Stimulated activated CD8-positive, alpha-beta memory T cell treated with anti-CD3 and anti-CD28 coated beads, Interleukin-4, amount 100 ng/mL, for 1 hour (primary cell): ENCODE measurements at places on chromosomes 1 and 21.

DNA sequence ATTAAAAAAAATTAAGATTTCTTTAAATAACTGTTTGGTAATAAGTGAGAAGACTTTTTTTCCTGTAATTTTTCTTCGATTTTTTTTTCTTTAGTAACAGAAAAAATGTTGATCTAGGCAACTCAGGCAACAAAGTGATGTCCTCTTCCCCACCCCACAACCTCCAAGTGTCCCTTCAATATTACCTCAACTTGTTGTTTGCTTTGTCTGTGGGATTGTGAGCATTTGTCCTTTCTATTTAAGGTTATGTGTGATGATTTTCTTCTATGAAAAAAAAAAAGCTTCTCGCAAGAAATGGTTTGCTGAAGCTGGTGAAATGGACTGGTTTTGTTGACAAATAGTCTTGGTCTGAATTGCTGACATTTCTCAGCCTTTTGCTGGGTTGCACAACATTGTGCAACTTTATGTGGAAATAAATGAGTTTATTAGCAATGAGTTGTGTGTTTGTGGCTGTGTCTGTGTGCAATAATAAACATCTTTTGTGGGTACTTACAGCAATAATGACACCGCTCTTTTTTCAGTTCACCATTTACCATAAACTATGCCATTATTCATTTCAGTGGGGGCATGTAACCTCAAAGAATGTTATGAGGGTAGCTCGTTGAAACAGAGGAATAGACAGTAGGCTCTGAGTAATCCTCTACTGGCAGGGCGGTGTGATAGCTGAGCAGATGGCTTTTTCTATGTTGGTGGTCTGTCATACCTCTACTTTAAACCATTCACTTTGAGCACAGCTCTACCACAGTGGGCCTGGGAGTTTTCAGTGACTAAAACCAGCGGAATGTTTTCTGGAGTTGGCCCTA is 218.4 kb downstream of the HLX start:
- no peak for DNase-seq

GRCh38 chr1:110787328-110788071 is 85.4 kb upstream of the CD53 start:
- DNase-seq: no peak

GRCh38 chr1:67332653-67333529 is 25.2 kb downstream of the IL12RB2 start:
- no peak for DNase-seq

DNA sequence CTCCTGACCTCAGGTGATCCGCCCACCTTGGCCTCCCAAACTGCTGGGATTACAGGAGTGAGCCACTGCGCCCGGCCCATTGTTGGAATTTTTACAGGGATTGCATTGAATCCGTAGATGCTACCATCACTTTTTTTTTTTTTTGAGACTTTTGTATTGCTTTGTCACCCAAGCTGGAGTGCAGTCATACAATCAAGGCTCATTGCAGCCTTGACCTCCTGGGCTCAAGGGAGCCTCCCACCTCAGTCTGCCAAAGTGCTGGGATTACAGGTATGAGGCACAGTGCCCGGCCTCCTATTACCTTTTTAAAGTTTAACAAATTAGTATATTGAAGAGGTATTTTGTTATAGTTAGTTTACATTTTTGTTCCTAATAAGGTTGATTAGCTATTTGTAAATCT is 62.2 kb upstream of the SLC45A1 start:
- DNase-seq: no peak

DNA sequence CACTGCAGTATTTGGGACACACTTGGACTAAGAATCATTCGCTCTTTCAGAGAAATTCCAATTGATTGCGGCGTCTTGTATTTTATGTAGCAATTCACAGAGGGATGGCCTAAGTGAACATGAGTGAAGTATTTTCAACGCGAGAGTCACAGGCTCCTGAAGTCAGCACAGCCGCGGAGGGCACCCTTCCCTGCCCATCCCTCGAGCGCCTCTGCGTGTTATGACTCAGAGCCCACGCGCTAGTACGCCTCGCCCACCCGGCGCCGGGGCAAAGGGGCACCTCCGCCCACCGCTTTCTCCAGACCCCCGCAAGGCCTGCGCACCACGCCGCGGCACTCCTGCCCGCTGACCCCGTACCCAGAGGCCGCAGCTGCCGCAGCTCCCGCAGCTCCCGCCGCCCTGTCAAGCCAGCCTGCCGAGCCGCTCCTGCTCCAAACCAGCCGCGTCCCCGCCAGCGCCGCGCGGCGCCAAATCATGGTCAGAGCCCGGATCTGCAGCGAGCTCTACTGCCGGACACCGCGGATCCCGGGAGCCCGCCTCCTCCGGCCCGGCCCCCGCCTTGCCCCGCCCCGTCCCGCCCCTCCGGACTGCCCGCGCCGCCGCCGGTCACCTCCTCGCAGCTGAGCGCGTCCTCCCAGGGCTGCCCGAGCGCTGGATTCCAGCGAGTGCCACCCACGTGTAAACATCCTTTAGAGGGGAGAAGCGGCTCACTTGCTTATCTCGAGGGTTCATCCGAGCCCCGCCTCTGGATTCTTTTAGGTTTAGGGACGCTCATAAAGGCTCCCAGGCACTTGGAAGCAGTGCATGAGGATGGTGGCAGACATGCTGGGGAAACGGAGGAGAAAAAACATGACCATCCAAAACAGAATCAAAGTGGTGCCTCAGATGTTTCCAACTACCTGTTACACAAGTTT is at the start of gene GLRX2:
GLRX2 (minus strand) TSS at position 508 of the 914 bp plus-strand sequence; CDS start at position 476, 32 bp downstream.
- peak; percentile 26 for DNase-seq

DNA sequence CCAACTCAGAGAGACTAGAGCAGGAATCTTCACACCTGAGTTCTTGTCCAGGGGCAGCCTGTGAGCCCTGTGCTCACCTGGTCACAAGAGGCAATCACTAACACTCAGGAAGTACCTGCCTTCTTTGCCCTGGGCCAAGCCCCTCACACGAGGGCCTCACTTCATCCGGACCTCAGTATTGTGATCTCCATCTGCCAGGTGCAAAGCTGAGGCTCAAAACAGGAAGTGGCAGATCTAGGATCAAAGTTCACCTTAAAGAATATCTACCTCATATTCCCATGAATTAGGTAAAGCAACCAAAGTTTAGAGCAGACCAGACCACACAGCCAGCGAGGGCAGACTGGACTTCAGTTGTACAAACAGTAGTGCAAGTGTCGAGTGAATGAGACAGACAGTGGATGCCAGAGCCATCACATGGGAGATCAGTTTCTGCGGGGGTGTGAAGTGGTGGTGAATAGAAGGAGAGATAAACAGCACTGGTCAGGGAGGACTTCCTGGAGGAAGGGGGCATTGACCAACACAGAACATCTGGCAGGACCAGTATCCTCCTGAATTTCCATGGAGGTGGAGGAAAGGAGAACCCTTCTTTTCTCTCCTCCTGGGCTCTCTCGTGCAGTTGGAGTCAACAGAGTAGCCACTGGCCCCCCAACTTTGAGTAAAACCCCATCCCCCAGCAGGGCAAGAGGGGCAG is 116.6 kb upstream of the ZBTB40 start:
- DNase-seq: no peak

- no peak for DNase-seq
Measured at GRCh38 chr1:51612447-51612961, 4.4 kb upstream of the OSBPL9 start.

GRCh38 chr1:100215101-100215500 is 34.5 kb downstream of the DBT start:
- DNase-seq: no peak

DNA sequence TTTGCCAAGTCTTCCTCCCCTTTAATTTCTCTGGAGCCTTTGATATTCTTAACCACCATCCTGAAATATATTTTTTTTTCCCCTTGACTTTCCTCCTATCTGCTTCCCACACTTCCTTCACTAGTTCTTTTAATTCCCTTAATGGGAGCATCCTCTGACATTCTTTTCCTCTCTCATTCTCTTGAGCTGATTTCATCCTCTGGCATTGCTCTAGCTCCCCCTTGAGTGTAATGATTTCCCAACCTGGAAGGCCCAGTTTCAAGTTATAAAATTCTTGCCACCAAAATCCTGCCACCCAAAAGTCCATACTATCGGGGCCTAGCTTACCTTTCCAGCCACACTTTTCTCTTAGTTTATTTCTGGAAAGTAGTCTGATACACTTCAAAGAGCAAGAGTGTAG is 39.5 kb upstream of the UBE2U start:
- DNase-seq: no peak

GRCh38 chr1:217360510-217360909 is 270.4 kb downstream of the GPATCH2 start:
- DNase-seq: no peak

DNA sequence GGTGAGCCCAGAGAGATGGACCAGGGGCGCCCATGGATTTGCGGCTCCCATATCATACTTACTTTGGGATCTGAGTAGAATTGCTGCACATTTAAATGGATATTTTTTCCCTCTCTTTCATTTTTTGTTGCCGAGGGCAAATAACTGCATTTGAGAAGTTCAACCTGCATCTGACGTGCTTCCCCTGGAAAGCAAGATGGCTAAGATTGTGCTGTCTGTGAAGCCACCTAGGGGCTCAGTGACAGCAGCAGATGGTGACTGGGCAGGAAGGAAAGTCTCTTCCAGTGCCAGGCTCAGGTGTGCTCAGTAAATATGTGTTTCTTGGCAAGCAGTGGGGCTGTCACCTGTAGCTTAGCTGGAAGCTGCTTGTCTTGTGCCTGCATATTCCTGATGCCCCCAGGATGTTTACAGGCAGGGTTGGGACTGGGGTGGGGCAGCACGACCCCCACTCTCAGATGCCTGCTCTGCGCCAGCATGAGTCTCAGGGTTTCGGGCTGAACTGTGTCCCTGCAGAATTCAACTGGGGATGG is 59.8 kb upstream of the ETV3 start:
- no peak for DNase-seq

- no peak for DNase-seq
Measured at GRCh38 chr1:201955729-201956143, 433 bp downstream of the TIMM17A start.

GRCh38 chr1:202643397-202644218 is 66.6 kb downstream of the SYT2 start:
- DNase-seq: no peak

GRCh38 chr21:37270576-37271365 is 3.6 kb upstream of the VPS26C start:
- DNase-seq: no peak

GRCh38 chr1:157819896-157820295 is at the start of gene FCRL1:
Gene FCRL1, minus strand, starts transcription at chr1:157820120. Its CDS starts 83 bp downstream, at chr1:157820037.
- DNase-seq: no peak

DNA sequence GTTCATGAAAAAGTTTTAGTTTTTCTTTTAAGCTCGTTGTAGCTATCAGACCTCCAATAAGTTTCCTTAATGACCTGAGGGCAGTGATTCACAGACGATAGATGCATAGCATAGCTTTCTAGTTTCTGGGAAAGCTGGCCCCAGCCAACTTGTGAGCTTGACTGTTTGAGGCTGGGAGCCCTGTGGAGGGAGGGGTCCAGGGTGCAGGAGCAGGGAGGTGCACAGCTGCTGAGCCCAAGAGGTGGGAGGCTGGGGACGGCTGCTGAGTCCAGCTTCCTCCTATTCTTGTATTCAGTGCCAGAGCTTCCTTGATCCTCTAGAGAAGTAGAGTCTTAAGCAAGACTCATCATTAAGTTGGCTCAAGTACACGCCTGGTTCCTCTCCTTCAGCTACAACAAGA is 11.0 kb upstream of the AVPR1B start:
- no peak for DNase-seq

DNA sequence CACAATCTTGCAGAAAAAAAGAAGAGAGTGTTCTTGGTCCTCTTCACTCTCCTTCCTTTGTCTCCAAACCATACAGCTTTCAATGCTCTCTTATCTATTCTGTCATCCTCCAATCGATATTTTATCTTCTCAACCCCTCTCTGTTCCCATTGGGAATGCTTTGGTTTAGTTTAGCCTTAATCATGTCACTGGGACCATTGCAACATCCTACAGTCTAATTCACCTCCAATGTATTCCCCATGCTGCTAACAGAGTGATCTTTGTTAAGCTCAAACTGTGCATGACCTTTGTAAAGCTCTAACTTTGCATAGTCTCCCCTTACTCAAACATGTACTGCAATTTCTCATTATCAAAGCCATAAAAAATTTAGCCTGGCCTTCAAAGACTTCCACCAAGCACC is 2.9 kb downstream of the MPL start:
- DNase-seq: no peak

GRCh38 chr21:46118316-46119143 is 20.6 kb downstream of the COL6A2 start:
- DNase-seq: no peak

DNA sequence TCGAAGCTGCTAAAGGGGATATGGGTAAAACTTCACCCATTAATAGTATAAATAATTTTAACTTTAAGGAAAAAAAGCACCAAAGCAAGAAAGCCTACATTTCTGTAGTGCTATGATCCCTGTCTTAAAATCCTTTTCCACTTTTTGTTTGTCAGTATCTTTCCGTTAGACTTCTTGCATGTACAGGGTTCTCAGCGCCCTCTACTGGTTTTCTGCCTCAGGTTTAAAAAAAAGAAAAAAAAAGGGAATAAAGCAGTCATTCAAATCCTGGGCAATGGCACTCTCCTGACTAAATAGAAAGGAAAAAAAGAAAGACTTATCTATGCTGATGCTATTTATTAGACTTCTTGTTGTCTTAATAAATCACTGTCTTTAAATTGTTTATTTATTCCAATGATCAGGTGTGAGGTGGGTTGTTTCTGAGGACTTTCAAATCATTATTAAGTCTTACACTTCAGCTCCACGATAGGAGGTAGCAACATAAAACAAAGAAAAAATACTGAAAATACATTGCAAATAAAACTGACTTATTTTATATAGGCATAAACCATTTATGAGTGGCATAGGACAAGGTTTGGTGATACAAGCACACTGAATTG is 475.4 kb upstream of the NR5A2 start:
- DNase-seq: no peak

DNA sequence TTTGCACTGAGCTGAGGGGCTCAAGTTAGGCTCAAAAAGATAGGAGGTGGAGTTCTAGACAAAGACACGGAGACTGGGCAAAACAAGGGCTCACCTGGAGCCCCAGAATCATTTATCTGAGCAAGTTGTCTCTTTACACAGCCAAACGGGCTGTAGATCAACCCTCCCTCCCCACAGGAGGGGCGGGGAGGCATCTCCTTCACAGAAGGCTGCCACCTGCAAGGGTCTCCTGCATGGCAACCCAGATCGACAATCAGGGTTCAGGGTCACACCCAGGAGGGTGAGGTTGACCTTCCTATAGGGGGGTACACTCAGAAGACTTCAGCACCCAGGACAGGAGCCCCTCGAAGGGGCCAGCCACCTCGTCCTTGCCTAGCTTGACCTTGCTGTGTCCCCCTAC is 84.0 kb downstream of the CD247 start:
- DNase-seq: no peak

DNA sequence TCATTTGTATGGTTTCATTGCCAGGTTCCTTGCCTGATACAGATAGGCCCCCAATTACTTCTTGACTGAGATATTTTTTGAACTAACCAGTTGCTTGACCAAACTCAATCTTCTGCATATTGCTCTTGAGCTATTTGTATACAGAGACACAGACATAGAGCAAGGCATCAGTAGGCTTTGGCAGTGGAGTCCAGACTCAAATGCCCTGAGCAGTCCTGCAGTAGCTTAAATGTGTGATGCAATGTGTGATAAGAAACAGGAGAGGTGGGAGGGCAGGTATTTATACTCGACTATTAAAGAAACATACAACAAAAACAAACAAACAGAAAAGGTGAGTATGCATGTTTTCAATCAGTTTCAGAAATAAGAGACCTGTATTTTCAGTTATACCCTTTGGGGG is 197.9 kb upstream of the DAB1 start:
- no peak for DNase-seq
